Common myeloid progenitor, CD34-positive (primary cell): ENCODE measurements at places on chromosomes 4 and X.

DNA sequence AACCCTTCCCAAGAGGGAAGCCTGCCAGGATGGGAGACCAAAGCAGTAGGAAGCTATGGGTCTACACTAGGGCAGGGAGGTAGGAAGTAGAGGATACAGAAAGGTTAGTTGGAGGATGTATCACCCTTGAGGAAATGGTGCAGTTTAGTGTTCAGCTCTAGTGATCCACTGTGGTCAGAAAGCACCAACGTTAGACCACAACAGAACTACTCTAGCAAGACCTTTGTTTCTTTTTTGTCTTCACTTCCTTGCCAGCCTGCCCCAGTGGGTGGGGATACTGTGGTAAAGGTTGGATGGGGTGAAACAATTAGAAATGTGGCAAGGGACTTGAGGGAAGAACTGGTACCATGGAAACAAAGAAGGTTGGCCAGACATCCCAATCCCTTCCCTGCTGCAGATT is 83.3 kb downstream of the DDIT4L start:
- H3K27me3 ChIP-seq = no peaks in the 10 kb centered on the region
- no peaks in the 10 kb centered on the region for H3K36me3 ChIP-seq
- no peak overlapping the region for H3K27ac ChIP-seq

DNA sequence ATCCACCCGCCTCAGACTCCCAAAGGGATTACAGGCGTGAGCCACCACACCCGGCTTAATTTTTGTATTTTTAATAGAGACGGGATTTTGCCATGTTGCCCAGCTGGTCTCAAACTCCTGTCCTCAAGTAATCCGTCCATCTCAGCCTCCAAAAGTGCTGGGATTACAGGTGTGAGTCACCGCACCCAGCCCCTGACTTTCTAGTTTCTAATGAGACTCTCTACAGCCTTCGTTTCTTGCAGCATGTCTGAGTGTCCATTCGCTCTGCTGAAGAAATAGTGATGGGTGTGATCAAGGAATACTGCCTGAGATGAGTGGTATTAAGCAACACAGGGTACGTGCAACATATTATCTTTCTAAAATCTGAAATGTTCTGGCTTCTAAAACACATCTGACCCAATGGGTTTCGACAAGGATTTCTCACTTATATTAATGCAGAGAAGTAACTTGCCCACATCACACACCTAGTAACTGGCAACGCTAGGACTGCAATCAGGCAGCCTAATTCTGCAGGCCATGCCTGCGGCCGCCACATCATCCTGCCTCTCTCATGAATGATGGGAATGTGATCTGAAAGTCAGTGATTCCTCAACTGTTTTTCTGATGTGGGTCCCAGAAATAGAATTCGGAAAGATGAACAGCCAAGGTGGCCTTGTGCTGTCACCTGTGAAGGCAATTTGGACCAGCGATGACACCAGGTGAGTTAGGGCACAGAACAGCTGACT is 74.3 kb downstream of the RBM47 start:
- H3K27me3 ChIP-seq = no peaks in the 10 kb centered on the region
- DNase-seq = no peak
- no peak overlapping the region for H3K4me3 ChIP-seq
- no peak overlapping the region for H3K27ac ChIP-seq
- H3K36me3 ChIP-seq = no peaks in the 10 kb centered on the region

DNA sequence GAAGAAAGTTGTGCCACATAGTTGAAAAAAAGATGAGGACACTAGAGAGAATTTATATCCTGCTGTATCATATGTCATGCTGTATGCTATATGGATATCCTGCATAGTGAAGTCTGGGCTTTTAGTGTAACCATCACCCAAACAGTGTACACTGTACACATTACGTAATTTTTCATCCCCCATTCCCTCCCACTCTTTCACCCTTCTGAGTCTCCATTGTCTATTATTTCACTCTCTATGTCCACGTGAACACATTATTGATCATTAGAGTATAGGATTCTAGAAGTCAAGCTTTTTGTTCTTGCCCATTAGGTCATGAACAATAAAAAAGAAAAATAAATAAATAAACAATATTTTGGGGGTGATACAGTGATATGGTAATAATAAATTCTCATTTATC is 18.0 kb upstream of the FRYL start:
- H3K4me1 ChIP-seq = no peaks in the 10 kb centered on the region
- H3K36me3 ChIP-seq = no peaks in the 10 kb centered on the region
- H3K27me3 ChIP-seq = no peaks in the 10 kb centered on the region
- H3K27ac ChIP-seq = no peak overlapping the region
- DNase-seq = no peak

DNA sequence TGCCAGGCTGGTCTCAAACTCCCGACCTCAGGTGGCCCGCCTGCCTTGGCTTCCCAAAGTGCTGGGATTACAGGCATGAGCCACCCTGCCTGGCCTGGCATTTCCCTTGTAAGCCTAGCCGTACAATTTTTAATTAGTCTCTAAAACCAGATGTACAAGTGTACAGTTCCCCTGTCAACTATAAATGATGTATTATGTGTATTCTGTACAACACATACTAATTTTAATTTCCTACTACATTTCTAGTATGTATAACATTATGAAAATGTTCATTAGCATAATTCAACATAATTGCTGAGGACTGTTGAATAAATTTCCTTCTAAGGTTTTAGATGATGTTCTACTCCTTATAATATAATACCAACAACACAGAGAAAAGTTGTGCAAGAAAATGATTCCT is 27.8 kb downstream of the TBC1D1 start:
- no peak overlapping the region for H3K4me3 ChIP-seq
- H3K4me1 ChIP-seq = no peaks in the 10 kb centered on the region
- H3K36me3 ChIP-seq = no peaks in the 10 kb centered on the region
- no peak overlapping the region for H3K27ac ChIP-seq

DNA sequence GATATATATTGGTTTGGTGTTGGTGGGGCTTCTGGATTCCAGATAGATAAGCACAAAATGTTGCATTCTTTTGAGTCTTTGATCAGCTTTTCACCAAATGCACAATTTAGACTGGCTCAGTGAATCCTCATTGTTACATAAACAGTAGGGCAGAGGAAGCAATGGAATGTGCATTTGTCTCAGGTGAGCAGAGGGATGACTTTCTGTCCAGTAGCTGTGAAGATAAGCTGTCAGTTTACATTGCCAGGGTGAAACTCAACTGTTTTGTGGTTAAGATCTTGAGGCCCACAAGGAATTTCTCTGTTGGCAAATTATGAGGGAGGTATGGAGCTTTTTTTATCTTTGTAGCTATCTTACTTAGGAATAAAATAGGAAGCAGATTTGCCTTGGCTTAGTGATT is 168.0 kb downstream of the GALNTL6 start:
- no peaks in the 10 kb centered on the region for H3K36me3 ChIP-seq
- no peaks in the 10 kb centered on the region for H3K4me1 ChIP-seq
- DNase-seq = no peak
- H3K27me3 ChIP-seq = no peaks in the 10 kb centered on the region

- no peaks in the 10 kb centered on the region for H3K4me1 ChIP-seq
- no peak overlapping the region for H3K27ac ChIP-seq
- DNase-seq = no peak
- no peak overlapping the region for H3K4me3 ChIP-seq
Measured at GRCh38 chr4:3267576-3268394, 18.8 kb downstream of the MSANTD1 start.

DNA sequence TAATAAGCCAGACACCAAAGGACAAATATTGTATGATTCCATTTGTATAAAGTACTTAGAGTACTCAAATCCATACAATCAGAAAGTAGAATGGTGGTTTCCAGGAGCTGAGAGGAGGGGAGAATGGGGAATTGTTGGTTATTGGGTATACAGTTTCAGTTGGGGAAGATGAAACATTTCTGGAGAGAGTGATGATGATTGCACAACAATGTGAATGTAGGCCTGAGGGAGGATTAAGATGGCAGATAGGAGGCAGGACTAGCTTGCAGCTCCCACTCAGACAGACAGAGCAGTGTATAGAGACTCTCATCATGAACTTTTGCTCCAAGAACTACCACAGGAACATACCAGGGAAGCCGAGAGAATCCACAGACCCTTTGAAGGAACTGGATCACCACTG is 75.7 kb upstream of the PAK3 start:
- no peaks in the 10 kb centered on the region for H3K27me3 ChIP-seq
- H3K36me3 ChIP-seq = no peaks in the 10 kb centered on the region
- DNase-seq = no peak
- no peak overlapping the region for H3K27ac ChIP-seq

- H3K27ac ChIP-seq = no peak overlapping the region
- H3K36me3 ChIP-seq = no peaks in the 10 kb centered on the region
- no peak overlapping the region for H3K4me3 ChIP-seq
- DNase-seq = no peak
Measured at GRCh38 chr4:70640192-70640591, 11.6 kb downstream of the ENAM start.

DNA sequence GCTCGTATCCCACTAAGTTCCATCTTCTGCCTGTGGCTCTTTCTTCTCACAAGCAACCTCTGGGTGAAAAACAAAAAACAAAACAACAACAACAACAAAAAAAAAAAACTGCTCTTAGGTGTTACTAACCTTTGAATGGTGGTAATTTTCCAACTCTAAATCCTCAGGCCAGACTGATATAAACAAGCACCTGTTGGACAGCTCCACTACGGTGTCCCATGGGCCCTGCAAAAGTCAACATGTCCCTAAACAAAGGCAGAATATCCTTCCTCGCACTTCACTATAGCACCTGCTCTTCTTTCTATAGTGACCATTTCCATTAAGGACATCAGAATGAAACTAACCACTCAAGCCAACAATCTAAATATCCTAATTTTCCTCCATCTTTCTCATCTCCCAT is 54.6 kb upstream of the PARM1 start:
- DNase-seq = no peak
- H3K4me1 ChIP-seq = no peaks in the 10 kb centered on the region

- H3K4me1 ChIP-seq = no peaks in the 10 kb centered on the region
- no peak overlapping the region for H3K4me3 ChIP-seq
- H3K27ac ChIP-seq = no peak overlapping the region
- peaks cover 8% of the 10 kb centered on the region for H3K27me3 ChIP-seq
Measured at GRCh38 chr4:164943192-164943591, 34.3 kb downstream of the TRIM61 start.

GRCh38 chrX:136191171-136191570 is 43.8 kb downstream of the FHL1 start:
- H3K27ac ChIP-seq = no peak overlapping the region
- DNase-seq = peak; percentile 24
- no peak overlapping the region for H3K4me3 ChIP-seq
- no peaks in the 10 kb centered on the region for H3K36me3 ChIP-seq

DNA sequence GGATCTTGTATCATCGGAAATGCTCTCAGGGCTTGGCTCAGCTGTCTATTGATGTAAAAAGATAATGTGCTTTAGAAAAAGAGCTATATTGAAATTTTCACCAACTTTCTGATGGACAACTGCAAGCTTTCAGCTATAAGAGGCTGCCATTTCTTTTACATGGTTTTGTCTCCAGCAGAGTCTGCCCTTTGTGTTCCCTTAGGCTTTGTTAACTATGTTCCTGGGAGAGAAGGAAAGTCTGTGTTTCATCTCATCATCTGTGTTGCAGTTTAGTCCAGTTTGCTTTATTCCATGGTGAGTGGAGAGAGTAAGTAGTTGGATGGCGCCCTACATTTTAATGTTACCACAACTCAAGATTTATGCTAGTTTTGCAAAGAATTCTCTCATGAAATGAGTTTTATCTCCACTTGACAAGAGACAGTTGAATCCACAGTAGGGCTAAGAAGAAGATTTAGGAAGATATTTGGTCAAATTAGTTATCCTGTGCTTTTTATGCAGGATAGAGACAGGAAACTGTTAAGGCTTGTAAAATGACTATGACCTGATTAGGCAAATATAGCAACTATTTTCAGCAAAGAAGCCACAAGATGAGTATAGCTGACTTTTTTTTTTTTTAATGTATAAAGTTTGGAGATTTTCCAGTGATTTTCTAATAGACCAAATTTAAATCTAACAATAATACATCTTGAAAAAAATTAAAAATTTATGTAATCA is 16.5 kb downstream of the SEPTIN11 start:
- DNase-seq = no peak
- peaks cover 2% of the 10 kb centered on the region for H3K36me3 ChIP-seq
- no peak overlapping the region for H3K27ac ChIP-seq
- no peak overlapping the region for H3K4me3 ChIP-seq

- no peaks in the 10 kb centered on the region for H3K27me3 ChIP-seq
- DNase-seq = no peak
- no peak overlapping the region for H3K27ac ChIP-seq
- H3K36me3 ChIP-seq = no peaks in the 10 kb centered on the region
- H3K4me3 ChIP-seq = no peak overlapping the region
Measured at GRCh38 chrX:97308171-97308570, 424.5 kb downstream of the RPA4 start.

- H3K36me3 ChIP-seq = no peaks in the 10 kb centered on the region
- H3K4me3 ChIP-seq = no peak overlapping the region
- no peaks in the 10 kb centered on the region for H3K27me3 ChIP-seq
- H3K4me1 ChIP-seq = no peaks in the 10 kb centered on the region
Measured at GRCh38 chr4:113741956-113742355, 19.6 kb downstream of the CAMK2D start.

GRCh38 chrX:17559728-17560379 is 177.4 kb upstream of the SCML1 start:
- no peaks in the 10 kb centered on the region for H3K27me3 ChIP-seq
- no peaks in the 10 kb centered on the region for H3K4me1 ChIP-seq
- H3K27ac ChIP-seq = no peak overlapping the region
- DNase-seq = no peak

DNA sequence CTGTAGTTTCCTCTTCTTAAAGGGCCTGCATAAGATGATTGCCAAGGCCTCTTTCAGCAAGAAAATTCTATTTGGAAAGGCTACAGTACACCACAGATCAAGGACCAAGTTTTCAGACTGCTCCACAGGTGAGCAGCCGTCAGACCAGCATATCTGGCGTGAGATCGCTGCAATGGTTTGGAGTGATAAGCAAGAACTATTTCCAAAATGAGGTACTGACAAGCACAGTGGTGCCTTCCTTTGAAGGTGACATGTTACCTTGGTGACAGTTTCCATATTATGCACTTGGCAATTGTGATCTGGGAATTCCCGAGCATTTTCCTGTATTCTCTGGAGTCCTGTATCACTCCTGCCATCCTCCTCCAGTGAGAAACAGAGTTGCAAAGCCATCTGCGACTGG is 7.3 kb upstream of the TMEM150C start:
- DNase-seq = no peak
- no peak overlapping the region for H3K4me3 ChIP-seq
- H3K27me3 ChIP-seq = no peaks in the 10 kb centered on the region

GRCh38 chr4:173346074-173346473 is 11.9 kb upstream of the HMGB2 start:
- no peaks in the 10 kb centered on the region for H3K4me1 ChIP-seq
- no peak overlapping the region for H3K27ac ChIP-seq
- H3K36me3 ChIP-seq = no peaks in the 10 kb centered on the region
- no peak for DNase-seq
- no peak overlapping the region for H3K4me3 ChIP-seq
